Daoy (cell line): ENCODE measurements at places on chromosomes 6 and 20. TPM values are rescaled to one million over a fixed set of nuclear protein-coding genes. Genes with fewer than 3 reads are reported as not detected.

GGT7 gene
- 1.5 and 2.1 TPM in 2 replicates for total RNA-seq

WFDC5 gene
- not detected in 2 replicates for total RNA-seq

DNA sequence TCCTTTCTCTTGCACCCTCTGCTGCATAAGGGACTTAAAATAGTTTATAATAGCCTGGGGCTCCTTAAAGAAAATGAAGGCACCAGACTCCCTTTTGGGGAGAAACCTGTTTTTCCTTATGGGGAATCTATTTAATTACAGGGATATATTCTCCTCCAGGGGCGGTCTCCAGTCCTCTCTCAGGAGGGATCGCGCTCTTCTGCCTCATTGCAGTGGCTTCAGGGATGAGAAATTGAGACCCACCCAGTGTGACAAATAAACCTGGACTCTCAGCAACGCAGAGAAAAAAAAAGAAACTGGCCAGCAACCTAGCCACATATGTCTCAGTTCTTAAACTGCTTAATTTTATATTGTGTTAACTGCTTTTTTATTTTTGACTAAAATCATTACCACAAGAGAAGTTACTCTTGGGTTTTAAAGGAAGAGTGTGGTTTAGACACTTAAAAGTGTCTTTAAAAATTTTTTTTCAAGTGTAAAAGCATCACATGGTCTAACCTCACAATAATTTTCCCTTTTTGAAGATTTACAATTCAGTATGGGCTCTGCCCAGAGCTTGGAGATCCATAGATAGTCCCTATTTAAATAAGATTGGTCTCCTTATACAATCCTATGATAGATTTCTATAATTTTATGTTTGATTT lies 11.7 kb upstream of the GOPC start:
- DNase-seq = peak; percentile 4

DNA sequence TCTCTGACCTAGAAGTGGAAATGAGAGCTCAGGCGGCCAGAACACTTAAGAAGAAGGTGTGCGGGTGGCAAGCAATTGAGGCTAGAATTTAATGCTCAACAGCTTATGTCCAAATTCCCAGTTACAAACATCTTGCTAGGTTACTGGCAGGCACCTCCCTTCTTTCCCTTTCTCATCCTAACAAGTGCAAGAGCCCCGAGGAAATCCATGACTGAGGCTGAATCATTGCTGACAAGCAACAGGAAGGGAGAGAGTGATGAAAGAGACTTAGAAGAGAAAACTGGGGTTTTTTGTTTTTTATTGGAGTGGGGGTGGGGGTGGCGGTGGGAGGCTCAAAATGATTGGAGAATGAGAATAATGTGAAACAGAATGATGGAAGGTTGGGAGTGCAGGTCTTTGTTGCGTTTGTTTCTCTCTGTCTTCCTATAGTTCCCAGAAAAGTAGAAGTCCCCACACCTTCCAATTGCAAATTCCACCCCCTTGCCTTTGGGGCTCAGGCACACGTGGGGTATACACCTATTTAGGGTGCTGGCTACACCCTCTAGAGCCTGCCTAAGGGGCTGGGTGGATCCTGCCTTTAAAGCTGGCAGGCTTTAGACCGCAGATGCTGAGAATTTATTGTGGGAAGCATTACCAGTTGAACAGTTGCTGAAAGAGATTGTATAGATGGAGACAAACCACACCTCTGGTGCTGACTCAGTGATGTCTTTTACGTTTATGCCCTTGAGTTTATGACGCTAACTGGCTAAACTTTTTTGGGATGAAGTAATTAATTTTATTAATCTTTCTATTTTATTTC lies 1.4 kb downstream of the FAM83B start:
- DNase-seq = no peak

- DNase-seq = no peak
Observed at GRCh38 chr6:49519660-49520059, 19.9 kb downstream of the GLYATL3 start.
